ENCODE measurements at places on chromosomes 2 and 18. TPM values are rescaled to one million over a fixed set of nuclear protein-coding genes. Genes with fewer than 3 reads are reported as not detected.

ZFAND2B gene
- total RNA-seq, result 22.6 TPM

IL1R2 gene
- total RNA-seq, result 1.3 TPM

NTSR2 gene
- total RNA-seq, result not detected

DPYSL5 gene
- total RNA-seq, result not detected

All from articular chondrocyte of knee joint (primary cell).